ENCODE measurements at places on chromosomes 4 and X. TPM values are rescaled to one million over a fixed set of nuclear protein-coding genes. Genes with fewer than 3 reads are reported as not detected.
A peak's percentile ranks its signal among the peaks of the same experiment; 100 is the strongest.

DNA sequence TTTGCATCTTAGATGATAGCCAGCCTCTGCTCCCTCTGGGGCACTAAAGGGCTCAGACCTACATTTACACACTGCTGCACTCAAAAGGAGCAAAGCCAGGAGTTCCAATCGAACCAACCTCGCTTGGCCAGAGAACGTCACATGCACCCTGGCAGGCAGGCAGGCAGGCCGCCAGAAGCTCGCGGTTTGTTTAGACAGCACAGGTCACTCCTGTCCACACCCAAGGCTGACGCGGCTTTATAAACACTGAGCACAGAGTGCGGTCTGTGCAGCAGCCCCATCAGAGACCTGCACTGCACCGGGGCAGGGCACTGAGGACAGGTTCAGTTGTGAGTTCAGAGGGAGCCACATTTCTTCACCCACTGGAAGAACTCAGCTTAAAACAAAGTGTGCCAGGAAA is 143.9 kb downstream of the BCOR start:
- H3K36me3 ChIP-seq = no peaks in the 10 kb centered on the region
- H3K4me3 ChIP-seq = no peak overlapping the region
- no peaks in the 10 kb centered on the region for H3K27me3 ChIP-seq
- H3K4me1 ChIP-seq = no peaks in the 10 kb centered on the region

DNA sequence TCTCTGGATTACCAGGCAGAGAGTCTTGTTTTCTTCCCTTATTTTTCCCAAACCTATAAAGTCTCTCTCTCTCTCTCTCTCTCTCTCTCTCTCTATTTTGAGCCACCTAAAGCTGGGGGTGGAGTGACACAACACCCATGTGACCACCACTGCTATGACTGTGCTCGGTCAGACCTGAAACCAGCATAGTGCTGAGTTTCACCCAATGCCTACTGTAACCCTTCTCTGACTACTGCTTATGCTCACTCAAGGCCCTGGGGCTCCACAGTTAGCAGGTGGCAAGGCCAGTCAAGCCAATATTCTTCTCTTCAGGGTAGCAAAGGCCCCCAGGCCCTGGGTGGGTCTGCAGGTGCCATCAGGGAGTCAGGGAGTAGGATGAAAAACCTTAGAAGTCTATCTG is 114.7 kb upstream of the ARMCX2 start:
- no peak overlapping the region for H3K4me3 ChIP-seq
- no peaks in the 10 kb centered on the region for H3K27me3 ChIP-seq
- DNase-seq = no peak
- H3K4me1 ChIP-seq = no peaks in the 10 kb centered on the region

DNA sequence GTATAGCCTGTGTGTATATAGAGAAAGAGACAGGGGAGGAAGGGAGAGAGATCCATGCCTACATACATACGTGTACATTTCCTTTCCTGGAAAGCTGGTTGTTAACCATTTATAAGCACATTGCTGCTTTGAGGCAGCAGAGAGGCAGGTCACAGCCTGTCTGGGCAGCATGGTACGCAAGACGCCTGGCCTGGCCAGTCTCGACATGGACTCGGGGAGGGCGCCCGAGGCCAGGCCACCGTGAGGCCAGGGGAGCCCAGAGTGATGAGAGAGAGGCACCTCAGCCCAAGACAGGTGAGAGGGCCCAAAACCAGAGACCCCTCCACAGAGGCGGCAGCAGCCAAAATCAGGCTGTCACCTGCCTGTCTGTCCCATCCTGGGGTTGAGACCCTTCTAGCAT is 3.9 kb downstream of the TREX2 start:
- no peak overlapping the region for H3K4me3 ChIP-seq
- H3K36me3 ChIP-seq = no peaks in the 10 kb centered on the region
- H3K27me3 ChIP-seq = no peaks in the 10 kb centered on the region
- H3K27ac ChIP-seq = no peak overlapping the region

DNA sequence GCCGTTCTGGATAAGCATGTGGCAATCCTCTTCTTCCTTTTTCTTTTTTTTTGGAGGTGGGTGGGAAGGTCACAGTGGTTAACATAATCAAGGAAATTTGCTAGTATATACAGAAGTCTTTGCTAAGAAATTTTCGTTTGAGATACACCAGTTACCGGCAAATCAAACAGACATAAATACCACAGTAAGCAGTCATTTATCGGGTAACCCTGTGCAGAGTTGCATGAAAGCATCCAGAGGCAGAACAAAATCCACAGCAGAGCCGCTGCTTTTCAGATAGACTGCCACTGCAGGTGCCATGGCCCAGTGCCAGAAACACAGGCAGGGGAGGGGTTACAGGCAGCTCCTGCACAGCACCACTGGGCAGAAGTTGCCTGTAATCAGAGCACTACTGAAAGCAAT is 179.1 kb upstream of the MAB21L2 start:
- no peaks in the 10 kb centered on the region for H3K4me1 ChIP-seq
- H3K27me3 ChIP-seq = no peaks in the 10 kb centered on the region
- no peaks in the 10 kb centered on the region for H3K36me3 ChIP-seq
- no peak overlapping the region for H3K4me3 ChIP-seq

DNA sequence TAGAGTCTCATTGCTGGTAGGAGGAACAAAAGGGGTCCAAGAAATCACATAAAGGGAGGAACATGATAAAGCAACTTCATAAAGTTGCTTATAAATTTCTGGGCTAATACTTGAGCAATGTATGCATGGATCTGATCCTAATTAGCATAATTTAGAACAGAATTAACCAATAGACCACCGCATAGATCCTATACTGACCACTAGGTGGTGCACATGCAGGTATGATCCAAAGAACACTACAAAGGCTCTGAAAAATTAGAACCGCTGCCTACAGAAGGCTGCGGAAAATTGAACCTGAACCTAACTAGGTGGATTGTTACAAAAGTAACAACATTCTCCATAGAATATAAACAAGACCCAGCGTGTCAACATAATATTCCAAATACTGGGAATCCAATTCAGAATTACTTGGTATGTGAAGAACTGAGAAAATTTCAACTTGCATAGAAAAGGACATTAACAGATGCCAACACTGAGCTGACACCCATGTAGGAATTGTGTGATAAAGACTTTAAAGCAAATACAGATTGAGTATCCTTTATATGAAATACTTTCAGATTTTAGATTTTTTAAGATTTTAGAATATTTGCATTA is 23.3 kb downstream of the BRCC3 start:
- H3K27me3 ChIP-seq = no peaks in the 10 kb centered on the region
- H3K27ac ChIP-seq = no peak overlapping the region
- H3K4me3 ChIP-seq = no peak overlapping the region
- no peaks in the 10 kb centered on the region for H3K36me3 ChIP-seq
- H3K4me1 ChIP-seq = no peaks in the 10 kb centered on the region

DNA sequence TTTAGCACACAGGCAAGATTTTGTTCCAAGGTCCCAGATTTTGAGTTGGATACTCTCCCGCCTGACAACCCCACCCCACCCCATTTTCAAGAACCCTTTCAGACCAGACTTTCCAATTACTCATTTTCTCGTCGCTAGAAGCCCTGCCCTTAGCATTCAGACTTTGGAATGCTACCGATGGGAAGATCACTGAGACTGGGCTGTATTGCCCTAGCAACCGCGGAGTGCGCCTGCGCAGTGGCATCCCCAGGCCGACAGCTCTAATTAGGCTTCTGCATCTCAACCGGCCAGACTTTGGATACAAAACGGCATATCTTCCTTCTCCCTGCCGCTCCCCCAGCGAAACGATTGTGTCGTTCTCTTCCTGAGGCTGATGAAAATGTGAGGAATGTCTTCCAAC is 3.4 kb downstream of the MAGEE2 start:
- no peak overlapping the region for H3K4me3 ChIP-seq
- no peaks in the 10 kb centered on the region for H3K36me3 ChIP-seq
- H3K4me1 ChIP-seq = no peaks in the 10 kb centered on the region
- no peak for DNase-seq

GRCh38 chr4:79747252-79747651 is 325.8 kb downstream of the ANTXR2 start:
- H3K27me3 ChIP-seq = no peaks in the 10 kb centered on the region
- no peak for DNase-seq
- no peaks in the 10 kb centered on the region for H3K4me1 ChIP-seq
- no peaks in the 10 kb centered on the region for H3K36me3 ChIP-seq
- no peak overlapping the region for H3K4me3 ChIP-seq
- no peak overlapping the region for H3K27ac ChIP-seq

- no peak for DNase-seq
- no peak overlapping the region for H3K27ac ChIP-seq
- no peaks in the 10 kb centered on the region for H3K27me3 ChIP-seq
- H3K36me3 ChIP-seq = no peaks in the 10 kb centered on the region
- H3K4me3 ChIP-seq = no peak overlapping the region
- no peaks in the 10 kb centered on the region for H3K4me1 ChIP-seq
These were observed 289.2 kb upstream of the PCDH10 start for GRCh38 chr4:132859929-132860328.

DNA sequence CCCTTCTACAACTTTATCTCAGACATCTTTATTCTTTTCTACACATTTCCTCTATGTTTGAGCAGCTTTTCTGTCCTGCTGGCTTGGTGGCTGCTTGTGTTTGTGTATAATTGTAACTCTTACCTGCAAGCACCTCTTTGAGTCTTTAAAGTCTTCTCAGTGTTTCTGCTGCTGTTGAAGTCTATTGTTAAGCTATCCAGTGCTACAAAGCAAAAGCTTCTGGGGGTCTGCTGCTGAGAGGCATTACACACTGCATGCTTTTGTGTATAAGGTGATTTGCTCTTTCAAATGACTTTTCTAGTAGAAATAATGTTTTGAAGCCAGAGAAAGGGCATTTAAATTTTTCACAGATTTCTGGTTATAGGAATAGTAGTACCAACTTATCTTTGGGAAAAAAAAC is 241.8 kb downstream of the DTHD1 start:
- no peaks in the 10 kb centered on the region for H3K4me1 ChIP-seq
- H3K27ac ChIP-seq = no peak overlapping the region
- no peaks in the 10 kb centered on the region for H3K27me3 ChIP-seq
- H3K4me3 ChIP-seq = no peak overlapping the region
- DNase-seq = no peak
- H3K36me3 ChIP-seq = no peaks in the 10 kb centered on the region

DNA sequence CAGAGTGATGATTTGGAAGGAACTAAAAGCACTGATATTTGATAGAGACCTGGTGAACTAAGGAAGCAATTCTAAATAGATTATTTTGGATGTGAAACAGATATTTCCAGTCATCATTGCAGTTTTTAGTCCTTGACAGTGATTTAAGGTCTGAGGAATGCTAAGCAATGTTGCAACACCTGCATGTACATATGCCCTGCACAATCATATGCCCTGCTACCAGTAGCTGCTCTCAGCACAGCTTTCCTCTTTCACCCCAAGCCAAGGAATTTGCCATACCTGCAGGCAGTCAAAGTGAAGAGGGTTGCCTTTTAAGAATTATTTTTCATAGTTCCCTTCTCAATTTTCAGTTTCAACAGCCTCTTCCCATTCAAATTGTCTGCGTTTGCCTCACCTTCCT is 8.7 kb upstream of the FAM47A start:
- DNase-seq = no peak
- H3K36me3 ChIP-seq = no peaks in the 10 kb centered on the region
- H3K4me1 ChIP-seq = no peaks in the 10 kb centered on the region
- H3K27me3 ChIP-seq = no peaks in the 10 kb centered on the region
- no peak overlapping the region for H3K27ac ChIP-seq

GRCh38 chrX:18934708-18935107 is 49.2 kb downstream of the PHKA2 start:
- DNase-seq = no peak
- H3K27me3 ChIP-seq = no peaks in the 10 kb centered on the region
- H3K4me3 ChIP-seq = no peak overlapping the region
- H3K4me1 ChIP-seq = no peaks in the 10 kb centered on the region

- no peaks in the 10 kb centered on the region for H3K4me1 ChIP-seq
- H3K27me3 ChIP-seq = no peaks in the 10 kb centered on the region
- no peak overlapping the region for H3K4me3 ChIP-seq
- DNase-seq = peak; percentile 39
- H3K36me3 ChIP-seq = no peaks in the 10 kb centered on the region
These were observed 6.0 kb downstream of the EREG start for GRCh38 chr4:74370912-74371311.

DNA sequence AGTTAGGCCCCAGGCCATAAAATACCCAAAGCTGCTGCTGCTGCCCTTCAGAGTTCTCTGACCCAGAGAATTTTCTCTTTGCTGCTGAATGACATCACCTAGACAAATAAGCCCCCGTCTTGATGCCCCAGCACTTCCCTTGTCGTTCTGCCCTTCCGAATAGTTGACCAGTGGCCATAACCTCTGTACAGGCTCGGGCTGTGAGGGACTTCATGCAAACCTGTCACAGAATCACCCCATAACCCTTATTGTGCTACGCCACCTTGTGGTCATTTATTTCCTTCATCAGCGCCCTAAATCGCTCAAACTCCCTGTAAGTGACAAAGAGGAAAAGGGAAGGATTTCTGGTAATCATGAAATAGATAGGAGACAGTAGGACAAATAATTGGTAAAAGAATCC is 18.8 kb downstream of the SPACA5 start:
- H3K4me1 ChIP-seq = no peaks in the 10 kb centered on the region
- no peak overlapping the region for H3K27ac ChIP-seq
- no peaks in the 10 kb centered on the region for H3K27me3 ChIP-seq
- no peaks in the 10 kb centered on the region for H3K36me3 ChIP-seq

DNA sequence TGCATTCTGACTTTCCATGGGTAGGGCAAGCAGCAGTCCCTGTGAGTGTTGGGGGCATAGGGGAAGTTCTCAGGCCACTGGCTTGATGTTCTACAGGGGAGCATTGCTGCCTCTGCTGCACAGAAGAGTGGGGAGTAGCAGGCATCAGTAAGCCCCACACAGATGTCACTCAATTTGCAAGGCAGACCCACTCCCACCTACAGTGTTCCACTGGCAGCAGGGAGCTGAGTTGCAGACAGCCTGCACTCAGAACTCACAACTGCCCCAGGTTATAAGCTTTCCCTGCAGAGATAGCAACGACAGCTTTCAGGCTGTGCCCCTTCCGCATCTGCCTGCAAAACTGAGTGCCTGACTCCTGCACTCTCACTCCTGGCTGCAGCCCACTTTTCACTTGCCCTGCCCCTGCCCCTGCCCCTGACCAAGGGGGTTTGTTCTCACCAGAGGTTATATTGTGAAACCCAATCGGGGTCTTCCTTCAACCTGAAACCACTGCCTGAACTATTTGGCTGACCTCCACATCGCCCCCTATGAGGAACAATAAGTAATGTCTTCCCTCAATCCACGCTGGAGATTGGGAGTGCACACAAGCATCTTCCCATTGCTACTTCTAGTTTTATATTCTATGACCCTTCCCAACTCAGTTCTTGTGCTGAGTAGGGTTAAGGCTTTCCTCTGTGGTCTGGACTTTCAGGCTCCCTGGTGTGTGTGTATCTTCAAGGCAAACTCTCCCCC is 227.4 kb upstream of the CXorf51B start:
- no peaks in the 10 kb centered on the region for H3K36me3 ChIP-seq
- no peak for DNase-seq
- H3K4me1 ChIP-seq = no peaks in the 10 kb centered on the region
- H3K27ac ChIP-seq = no peak overlapping the region
- H3K4me3 ChIP-seq = no peak overlapping the region

Gene WNK3
- polyA plus RNA-seq = 0.14 TPM

Gene HTN3
- not detected for polyA plus RNA-seq

Gene MID1
- polyA plus RNA-seq = 27.7 TPM

Gene UXT
- polyA plus RNA-seq = 114 TPM

Gene AR
- 12.5 TPM for polyA plus RNA-seq

Gene HPRT1
- polyA plus RNA-seq = 51.8 TPM

Gene CT45A5
- polyA plus RNA-seq = not detected

Gene ZNF711
- 0.42 TPM for polyA plus RNA-seq

Gene IRF2
- polyA plus RNA-seq = 32.5 TPM

Gene SMIM43
- 2.5 TPM for polyA plus RNA-seq
